ENCODE measurements at places on chromosomes 6 and 20.

DNA sequence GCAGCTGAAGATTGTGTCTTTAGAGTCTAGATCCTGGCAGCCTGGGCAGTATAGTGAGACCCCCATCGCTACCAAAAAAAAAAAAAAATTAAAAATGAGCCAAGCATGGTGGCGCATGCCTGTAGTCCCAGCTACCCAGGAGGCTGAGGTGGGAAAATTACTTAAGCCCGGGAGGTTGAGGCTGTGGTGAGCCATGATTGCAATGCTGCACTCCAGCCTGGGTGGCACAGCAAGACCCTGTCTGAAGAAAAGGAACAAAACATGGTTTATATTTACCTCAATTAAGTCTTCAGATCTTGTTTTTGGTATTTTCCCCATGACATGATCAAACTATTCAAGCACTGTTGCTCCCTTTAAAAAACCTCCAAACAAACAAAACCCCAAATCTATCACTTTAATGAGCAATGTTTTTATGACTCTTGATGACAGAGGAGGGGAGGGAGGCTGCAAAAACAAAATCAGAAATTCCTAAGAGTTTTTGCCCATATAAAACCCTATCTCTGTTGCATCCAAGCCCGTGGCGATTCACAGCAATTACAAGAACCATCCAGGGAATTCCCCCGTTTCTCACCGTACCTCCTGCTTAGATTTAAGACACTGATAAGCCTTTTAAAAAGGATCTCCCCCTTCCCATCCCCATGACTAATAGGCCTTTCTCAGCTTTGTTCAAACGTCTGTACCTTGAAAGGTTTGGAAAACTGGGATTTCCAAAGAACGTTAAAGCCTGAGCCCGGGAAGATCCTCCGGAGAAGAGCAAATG is 259.9 kb downstream of the BMP7 start:
- DNase-seq, result no peak

DNA sequence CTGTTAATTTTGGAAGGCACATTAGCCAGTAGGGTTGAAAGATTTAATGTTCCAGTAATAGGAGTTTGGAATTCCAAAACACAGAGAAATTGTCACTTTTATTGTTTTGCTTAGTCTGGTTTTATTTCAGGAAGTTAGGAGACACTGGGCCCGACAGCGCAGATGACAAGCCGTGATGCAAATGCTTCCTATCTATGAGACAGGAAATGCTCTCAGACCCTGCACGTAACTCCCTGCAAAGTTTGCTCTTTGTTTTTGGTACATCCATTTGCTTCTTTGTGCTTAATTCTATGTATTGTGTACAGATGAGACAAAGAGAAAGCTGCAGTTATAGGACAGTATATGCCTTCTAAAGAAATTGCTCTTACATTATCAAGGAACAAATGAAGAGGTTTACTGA is 201.6 kb upstream of the SGK1 start:
- DNase-seq, result peak; percentile 52

DNA sequence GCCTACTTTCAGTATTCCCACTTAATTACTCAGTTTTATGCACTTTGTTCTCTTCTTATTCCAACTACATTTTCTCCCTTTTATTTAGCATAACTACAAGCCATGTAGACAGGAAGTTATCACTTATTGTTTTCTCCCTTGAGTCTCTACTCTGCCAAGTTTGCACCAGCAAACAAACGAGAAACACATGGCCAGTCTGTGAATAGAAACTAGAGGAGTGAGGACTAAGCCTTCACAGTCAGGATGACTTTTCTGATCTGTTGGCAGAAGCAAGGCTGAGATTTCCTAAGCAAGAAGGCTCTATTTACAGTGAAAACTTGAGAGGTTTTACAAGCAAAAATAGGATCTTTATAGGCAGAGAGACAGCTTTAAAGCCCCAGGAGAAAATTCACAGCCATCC is 69.8 kb upstream of the TINAG start:
- DNase-seq, result no peak

- DNase-seq, result no peak
Measured at GRCh38 chr6:110495949-110496348, 19.5 kb upstream of the SLC22A16 start.

DNA sequence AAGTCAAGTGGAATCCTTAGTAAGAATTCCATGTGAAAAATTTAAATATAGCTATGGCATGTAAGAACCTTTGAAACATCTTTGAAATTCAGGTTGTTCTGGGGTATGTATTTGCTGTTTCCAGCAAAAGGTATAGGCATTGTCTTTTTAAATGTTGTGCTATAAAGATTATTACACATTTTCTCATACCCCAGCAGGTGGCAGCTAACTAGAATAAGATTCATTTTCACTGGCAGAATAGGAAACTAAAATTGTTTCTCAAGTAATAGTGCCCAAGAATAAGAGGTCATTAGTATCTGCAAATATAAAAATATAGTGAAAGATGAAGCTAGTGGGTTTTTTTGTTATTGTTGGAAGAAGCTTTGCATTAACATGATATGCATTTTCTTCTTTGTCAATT is 1.8 kb downstream of the GRIK2 start:
- DNase-seq, result no peak

- no peak for DNase-seq
Measured at GRCh38 chr20:42938441-42939205, 251.1 kb downstream of the PTPRT start.

DNA sequence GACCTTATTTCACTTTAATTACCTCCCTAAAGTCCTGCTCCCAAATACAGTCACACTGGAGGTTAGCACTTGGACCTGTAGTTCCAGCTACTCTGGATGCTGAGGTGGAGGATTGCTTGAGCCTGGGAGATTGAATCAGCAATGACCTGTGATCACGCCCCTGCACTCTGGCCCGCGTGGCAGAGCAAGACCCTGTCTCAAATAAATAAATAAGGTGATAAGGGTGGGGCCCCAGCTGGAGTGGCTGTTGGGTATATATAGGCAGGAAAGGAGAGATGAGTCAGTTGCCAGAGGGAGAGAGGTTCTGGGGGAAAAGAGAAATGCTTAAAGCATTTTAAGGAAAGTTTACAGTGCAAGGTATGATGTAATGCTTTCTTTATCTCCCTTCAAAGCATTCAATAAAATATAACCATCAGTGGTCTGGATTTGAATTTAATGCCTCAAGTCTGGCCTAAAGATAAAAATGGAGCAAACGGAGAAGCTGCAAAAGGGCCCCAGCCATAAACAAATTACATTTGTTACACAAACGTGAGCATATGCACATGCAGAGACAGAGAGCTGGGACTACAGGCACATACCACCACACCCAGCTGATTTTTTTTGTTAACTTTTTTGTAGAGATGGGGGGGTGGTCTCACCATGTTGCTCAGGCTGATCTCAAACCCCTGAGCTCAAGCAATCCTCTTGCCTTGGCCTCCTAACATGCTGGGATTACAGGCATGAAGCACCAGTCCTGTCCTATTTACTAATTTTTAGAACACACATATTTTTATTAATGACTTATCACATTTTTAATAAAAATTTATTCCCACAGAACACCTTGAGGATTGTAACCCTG is 6.1 kb upstream of the PM20D2 start:
- DNase-seq, result no peak

DNA sequence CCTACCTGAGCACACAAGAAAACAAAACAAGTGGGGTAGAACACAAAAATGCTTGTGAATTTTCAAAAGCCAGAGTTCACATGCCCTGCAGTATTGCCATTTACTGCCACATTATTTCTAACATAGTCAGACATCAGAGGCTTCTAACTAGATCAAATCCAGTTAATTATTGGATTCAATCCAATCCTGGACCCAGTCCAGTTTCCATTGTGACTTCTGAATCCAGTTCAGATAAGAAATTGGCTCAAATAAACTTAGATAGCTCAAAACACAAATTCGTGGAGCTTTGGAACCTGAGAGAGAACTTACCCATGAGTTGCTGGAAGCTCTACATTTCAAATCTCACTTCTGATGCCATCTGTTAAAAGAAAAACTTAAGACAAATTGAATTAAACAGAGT is 85.2 kb upstream of the ANKEF1 start:
- DNase-seq, result no peak

GRCh38 chr20:62707921-62708521 is 615 bp upstream of the NTSR1 start:
- DNase-seq, result no peak

DNA sequence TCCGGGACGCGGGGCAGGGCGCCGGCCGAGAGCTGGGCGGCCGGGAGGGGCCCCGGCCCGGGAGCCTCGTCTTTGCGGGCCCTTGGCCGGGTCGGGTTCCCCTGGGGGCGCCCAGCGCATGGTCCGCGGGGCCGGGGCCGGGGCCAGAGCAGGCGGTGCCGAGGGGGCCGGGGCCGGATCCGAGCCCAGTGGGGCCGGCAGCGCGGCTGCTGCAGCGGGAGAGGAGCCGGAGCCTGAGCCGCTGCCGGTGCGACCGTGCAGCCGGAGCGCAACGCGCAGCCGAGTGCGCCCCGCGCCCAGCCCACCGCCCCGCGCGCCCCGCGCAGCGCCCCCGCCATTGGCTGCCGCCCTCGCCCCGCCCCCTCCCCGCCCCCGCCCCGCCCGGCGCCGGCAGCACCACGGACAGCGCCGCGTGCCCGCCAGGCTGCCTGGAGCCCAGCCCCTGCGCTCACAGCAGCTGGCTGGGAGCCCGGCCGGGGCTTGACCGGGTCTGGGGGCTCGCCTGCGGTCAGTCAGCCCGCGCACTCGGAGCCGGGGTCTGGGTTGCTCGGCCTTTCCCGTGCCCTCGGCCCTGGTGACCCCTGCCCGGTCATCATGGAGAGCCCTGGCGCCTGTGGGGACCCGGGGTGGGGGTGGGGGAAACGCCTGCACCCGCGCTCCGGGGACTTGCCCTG is at the start of gene HRH3:
Gene HRH3, minus strand, starts transcription at position 287 of the 674 bp plus-strand sequence. CDS start 308 bp downstream, outside the sequence.
- peak; percentile 52 for DNase-seq

- no peak for DNase-seq
Measured at GRCh38 chr20:23298926-23299672, 51.5 kb upstream of the NXT1 start.

DNA sequence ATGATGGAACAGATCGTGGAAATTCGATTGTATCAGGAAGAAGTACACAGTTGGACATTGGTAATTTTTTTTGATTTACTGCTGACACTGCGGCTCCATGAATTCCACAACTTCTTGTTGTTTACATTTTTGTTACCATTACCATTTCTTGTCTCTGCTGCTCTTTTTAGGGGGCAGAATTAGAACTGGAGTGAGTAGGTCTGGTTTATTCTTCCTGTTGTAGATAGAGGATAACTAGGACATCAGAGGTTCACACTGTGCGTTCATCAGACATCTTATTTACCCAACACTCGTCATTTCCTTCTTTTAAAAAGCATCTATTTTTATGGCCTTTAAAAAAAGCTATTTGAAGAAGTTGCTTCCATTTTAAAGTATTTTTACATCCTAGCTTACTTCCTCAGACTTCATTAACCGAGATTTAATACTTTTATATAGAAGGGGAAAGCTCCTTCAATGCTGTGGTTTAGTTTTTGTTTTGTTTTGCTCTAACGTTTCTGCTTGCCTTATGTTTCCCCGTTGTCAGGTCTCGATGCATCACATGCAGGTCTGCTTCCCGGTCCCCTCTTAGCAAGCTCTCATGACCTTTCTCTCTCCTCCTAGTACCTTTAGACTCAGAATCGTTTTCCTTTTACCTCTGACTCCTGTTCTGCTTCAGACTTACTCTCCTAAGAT is 139.1 kb downstream of the ARID1B start:
- DNase-seq, result no peak

DNA sequence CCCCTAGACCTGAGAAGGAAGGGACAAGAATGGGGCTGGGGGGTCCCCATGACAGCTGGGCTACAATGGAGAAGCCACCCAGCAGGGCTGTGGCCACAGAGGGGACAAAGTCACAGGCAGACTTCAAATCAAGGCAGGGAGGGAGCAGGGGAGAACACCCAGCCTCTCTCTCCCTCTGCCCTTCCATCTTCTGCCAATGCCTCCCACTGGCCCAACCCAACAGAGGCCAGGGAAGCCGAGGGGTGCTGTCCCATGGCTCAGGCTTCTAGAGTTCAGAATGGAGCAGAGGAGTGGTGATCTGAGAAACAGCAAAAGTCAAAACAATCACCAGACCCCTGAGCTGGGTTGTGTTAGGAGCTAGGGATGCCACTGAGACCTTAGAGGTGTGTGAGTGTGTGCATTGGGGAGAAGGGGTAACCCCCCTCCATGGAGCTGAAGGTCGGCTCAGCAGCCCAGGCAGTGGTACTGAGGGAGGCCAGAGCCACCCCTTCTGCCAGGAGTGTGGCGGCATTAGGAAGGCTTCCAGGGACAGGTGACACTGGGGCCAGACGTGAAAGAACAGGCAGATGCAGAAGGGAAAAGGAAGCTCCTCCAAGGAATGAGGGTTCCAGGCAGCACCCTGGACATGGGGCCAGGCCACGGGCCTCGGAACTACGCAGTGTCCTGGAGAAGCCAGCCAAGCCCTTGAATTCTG is 12.0 kb downstream of the GLP1R start:
- no peak for DNase-seq

DNA sequence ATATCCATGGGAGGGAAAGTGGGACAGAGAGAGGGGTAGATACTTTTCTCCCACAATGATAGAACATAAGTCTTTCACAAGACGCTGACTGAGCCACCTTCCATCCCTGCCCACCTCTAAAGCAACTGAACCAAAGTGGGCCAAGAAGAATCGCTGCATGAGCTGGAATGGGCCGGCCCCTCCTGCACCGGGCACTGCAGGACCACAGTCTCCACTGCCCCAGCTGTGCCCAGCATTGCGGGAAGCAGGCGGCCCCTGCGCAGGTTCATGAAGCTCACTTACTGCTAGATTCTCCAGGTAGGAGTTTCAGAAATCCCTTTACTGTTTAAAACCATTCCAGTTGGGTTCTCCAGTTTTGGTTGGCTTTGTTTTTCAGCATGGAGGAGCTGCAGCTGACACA is 32.0 kb upstream of the CST7 start:
- DNase-seq, result no peak

GRCh38 chr6:30213957-30214656 is 901 bp upstream of the TRIM26 start:
- peak; percentile 82 for DNase-seq

- DNase-seq, result no peak
Measured at GRCh38 chr20:62201173-62202082, 18.6 kb downstream of the MTG2 start.

DNA sequence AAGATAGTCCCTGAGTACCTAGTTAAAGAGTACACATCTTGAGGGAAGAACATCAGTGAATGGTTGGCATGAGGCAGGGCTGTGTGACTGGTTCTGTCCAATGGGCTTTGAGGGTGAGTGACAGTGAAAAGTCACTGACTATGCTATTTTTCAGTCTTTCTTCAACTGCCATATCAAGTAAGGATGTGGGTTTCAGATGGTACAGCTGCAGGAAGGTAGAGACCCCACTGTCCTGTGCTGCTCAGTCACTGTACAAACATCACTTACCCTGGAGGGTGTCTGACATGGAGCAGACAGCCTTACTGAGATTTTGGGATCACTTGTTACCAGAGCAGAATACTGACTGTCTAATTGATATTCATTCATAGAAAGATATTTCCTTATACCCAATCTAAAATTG is 115.3 kb upstream of the ASCC3 start:
- no peak for DNase-seq
